Activated naive CD4-positive, alpha-beta T cell (primary cell): ENCODE measurements at places on chromosomes 2 and 18.

DNA sequence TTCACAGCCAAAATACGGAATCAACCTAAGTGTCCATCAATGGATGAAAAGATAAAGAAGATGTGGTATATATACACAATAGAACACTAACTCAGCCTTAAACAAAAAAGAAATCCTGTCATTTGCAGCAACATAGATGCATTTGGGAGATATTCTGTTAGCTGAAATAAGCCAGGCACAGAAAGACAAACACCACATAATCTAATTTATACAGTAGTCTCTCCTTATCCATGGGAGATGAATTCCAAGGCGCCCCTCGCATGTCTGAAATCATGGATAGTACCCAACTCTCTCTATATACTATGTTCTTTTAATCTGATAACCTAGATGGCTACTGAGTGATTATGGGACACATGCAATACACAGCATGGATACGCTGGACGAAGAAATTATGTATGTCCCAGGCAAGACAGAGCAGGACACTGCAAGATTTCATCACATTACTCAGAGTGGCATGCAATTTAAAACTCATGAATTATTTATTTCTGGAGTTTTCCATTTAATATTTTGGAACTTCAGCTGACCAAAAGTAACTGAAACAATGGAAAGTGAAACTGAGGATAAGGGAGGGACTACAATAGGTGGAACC, 39.5 kb downstream of the ORC4 start:
- DNase-seq, result no peak

DNA sequence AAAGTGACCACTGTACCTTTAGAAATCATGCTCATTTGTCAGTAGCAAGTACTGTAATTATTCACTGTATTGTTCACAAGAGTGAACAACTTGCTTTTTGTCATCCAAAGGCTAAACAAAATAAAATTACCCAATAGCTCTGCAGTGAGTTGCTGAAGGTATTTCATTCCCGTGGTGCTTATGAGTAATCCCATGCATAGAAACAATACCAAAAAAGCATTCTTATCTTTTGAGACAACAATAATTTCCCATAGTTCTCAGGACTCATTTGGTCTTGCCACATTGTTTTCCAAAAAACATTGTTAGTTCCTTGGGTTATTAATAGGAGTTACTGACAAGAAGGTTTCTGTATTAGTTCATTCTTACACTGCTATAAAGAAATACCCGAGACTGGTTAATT, 503.2 kb upstream of the FAM98A start:
- DNase-seq, result no peak

DNA sequence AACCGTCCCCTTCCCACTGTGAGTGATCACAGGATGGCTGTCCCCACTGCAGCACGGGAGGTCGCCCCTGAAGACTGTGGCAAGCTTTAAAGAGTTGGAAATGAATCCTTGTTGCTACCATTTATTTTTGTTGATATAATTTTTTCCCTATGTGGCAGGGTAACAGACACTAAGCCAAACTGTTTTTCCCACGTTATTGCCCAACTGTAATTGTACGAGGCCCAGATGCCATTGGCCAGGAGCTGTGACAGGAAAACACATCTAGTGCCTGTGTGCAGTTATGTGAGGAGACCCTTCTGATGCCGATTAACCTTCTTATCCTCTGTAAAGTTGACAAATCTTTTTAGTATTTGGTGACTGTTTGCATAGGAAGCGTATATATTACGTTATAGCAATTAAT, 44.2 kb downstream of the MRPS9 start:
- no peak for DNase-seq

DNA sequence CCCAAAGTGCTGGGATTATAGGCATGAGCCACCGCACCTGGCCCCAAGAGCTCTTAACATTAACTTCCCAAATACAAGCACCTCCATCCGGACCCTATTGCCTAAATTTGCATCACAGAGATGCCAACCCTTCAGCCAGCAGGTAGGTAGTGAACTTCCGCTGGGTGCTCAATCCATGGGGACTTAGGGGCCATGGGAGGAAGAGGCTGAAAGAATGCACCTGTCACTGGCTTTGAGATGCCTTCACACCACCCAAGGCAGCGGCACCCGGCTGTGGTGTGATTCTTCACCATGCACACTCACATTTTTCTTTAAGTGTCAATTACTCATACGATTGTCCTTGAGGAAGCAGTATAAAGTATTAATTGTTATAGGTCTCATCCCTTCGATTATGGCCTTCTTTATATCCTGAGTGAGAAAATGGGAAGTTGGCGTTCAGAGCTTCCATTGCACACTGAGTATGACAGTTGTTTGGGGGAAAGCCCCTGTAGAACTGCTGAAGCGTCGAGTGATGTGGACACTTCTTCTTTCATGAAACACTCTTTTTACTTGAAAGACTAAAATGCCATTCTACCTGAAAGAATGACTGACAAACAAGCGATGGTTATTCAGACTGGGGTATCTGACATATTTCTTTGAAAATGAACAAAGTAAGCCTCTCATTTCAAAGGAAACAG, 51.8 kb upstream of the BIN1 start:
- DNase-seq, result no peak

DNA sequence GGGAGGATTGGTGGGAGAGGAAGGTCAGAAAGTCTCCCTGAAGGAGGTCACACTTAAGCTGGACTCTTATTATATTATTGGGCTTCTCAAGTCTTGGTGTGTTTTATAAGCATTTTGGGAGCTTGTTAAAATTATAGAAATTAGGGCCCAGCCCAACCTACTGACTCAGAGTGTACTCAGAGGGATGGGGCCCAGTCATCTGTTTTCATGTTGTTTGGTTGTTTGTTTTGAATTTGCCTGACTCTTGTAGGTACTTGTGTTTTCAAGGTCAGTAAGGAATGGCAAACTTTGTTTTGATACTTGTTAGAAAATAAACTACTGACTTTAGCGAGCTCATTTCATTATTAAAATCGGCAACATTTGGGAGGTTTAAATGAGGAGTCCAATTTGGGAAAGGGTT, 152.0 kb downstream of the INSIG2 start:
- no peak for DNase-seq

DNA sequence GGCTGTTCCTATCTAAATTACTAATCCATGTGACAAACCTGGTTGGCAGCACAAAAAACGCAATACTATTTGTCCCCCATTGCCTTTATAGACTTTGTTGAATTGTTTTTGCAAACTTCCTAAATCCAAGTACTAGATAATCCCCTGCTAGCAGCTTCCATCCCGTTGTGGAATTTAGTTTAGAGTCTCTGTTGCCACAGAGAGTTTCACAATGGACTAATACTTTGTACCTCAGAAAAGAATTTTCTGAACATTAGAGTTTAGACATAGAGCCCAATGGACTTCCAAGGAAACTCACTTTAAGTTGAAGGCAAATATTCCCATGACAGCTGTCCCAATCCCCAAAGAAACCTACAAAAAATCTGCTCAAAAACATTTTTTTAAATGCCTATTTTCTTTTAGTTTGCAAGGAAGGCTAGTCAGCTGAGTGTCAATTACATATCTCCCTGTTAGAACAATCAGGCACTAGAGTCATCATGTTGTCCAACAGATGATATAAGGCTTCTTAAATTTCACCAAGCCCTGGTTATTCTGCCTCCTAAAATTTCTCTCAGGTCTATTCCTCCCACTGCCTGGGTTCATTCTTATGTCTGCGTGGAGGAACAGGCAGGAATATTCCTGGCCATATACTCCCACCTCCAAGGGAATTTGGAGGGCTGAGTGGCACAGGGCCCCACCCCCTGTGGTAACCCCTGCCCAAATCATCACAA, 27.2 kb downstream of the RNF152 start:
- DNase-seq, result no peak

GRCh38 chr2:69725706-69726360, 16.1 kb upstream of the ANXA4 start:
- no peak for DNase-seq

DNA sequence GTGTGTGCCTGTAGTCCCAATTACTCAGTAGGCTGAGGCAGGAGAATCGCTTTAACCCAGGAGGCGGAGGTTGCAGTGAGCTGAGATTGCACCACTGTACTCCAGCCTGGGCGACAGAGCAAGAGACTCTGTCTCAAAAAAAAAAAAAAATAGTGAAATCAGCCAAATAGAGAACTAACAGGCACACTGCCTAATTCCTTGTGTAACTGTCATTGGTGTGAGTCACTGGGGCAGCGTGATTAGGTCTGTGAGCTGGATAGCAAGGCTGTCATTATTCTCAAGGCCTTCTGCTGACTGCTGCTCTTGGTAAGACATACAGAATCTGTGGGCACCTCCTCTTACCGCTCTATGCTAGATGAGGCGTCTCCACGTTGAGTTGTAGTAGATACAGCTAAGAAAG, 270.3 kb downstream of the NEDD4L start:
- DNase-seq, result no peak

DNA sequence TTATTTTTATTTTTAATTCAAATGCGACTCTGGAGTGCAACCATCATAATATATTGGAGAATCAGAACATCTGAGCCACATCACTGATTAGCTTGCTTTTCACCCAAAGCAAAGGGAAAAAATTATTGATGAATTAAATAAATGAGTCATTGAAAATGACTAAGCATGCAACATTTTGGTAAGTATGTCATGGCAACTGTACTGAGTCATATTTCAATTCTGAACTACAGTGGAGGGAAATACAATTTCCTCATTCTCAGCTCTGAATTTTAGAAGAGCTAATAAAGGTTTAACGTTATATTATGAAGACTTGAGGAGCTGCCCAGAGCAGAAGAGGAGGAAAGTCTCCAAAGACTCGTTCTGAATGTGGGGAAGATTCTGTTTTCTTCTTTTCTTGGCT, 89.6 kb upstream of the CCDC68 start:
- DNase-seq, result no peak

GRCh38 chr2:39300044-39300978, 56.5 kb upstream of the CDKL4 start:
- no peak for DNase-seq

DNA sequence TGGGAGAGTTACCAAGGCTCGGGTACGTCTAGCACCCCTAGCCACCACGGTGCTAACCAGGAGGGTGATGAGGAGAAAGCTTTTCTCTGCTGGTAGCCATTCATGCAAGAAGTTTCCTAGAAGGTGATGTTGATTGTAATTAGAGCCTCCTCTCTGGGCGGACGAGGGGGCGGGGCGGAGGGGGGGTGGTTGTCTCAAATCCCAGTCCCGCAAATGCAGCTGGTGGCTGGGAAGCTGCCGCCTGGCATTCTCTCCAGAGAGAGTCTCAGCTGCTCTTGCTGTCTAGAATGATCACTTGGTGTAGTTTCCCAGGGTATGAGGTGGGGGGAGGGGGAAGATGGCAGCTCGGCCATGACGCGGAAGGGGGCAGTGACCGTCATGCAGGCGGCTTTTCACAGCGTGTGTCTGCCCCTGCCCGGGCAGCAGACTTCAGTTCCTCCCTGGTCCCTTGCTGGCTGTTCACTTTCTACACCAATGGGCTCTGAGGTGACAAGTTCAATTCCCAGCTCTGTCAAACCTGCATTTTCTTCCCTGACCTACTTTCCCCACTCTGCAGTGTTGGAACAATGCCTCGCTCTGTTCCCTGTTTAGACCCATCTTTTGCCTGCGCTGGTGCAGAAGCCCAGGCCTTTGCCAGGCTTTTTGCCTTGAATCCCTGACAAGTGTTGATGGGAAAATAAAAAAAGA, 61.5 kb upstream of the KLF7 start:
- no peak for DNase-seq

- no peak for DNase-seq
These were observed 279.0 kb downstream of the CALCRL start for GRCh38 chr2:187168720-187169713.

DNA sequence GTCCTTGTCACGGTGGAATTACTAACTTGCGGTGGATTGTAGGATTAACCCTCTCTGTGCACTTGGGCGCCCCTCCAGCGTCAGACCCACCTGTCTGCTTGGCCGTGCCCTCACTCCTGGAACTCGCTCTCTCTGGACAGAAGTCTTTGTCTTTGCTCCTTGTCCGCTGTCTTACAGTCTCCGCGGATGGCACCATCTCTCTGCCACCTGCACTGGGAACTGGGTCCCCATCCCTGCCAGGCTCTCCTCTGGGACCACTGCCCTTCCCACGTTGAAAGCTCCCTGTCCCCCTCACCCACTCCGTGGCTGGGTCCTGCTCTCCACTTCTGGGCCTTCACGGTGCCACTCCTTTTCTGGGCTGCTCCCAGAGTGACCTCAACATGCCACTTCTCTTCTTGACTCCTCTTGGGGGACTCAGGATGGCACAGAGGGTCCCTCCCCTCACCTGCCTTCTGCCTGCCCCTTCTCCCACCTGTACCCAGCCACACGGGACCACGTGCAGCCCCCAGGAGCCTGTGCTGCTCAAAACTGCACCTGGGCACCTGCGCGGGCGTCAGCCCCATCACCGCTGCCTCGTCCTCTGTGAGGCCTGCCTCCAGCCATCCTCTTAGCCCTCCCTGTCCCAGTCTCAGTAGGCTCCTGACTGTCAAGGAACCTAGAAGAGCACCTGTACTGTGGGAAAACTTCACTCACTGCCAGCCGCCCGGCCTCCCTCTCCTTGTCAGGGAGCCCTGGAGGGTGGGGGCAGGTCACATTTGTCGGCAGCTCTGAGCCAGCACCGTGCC, 11.1 kb downstream of the CNDP2 start:
- no peak for DNase-seq
